GDM1 (cell line): ENCODE measurements at places on chromosomes 11 and 22.
A peak's percentile ranks its signal among the peaks of the same experiment; 100 is the strongest.

DNA sequence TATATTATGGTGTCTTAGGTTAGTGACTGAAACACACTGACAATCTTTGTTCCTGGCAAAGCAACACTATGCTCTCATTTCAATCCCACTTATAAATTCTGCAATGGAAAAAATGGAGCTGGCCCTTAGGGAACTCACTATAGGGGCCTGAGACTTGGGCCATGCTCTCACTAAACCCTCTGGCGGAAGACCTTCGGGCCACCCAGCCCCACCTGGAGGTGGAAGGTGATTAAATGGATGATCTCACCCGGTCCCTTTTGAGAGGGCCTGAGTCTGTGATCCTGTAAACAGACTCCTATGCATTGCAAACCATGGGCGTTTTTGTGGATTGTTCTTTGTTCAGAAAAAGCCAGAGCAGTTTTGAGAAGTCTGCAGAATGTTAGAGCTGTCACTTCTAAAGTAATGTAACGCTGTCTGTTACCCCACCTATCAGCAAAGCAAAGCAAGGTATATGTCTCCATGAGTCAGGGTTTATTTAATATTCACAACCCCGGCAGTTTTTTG is 17.0 kb upstream of the CDON start:
- no peak for DNase-seq

GRCh38 chr11:13033760-13034533 is 24.8 kb downstream of the RASSF10 start:
- DNase-seq = no peak

DNA sequence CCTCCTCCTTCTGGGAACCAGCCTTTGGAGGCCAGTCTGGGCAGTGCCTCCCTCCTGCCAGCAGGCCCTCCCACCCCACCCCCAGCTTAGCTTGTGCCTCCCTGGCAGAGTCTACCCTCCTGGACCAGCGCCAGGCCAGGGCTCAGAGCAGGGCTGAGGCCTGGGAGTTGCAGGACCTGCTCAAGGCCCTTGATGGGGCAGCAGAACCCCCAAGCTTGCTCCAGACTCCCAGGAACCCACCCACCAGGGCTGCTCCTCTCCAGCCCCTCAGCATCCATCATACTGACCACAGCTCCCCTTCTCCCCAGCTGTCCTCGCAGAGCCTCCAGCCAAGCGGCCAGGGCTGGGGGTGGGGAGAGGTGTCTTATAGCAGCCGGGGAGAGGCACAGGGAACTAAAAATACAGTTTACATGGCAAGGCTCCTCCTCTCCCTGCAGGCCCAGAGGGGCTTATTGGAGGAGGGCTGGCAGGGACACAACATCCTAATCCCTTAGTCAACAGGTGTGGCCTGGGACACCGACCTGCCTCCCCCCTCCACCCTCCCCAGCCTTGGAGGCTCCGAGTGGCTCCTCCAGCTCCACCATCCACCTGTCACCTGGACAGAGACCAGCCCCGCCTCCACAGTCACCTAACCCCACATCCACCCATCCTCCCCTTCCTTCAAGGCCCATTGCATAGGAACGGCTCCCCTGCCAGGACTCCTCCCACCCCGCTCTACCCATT is 5.2 kb upstream of the MB start:
- no peak for DNase-seq

DNA sequence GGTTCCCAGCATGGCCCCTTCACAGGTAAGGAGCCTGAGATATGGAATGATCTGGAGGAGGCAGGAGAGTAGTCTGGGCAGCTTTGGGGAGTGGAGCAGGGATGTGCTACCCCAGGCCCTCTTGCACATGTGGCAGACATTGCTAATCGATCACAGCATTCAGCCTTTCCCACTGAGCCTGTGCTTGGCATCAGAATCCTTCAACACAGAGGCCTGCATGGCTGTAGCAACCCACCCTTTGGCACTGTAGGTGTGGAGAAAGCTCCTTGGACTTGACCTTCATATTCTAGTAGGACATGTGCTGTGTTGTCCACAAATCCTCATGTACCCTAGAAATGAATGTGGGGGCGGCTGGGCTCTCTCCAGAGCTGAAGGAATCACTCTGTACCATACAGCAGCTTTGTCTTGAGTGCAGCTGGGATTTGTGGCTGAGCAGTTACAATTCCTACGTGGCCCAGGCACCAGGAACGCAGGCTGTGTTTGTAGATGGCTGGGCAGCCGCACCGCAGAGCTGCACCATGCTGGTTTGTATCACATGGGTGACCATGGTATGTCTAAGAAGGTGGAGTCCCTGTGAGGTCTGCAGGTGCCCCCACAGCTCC is 21.8 kb upstream of the PPP6R3 start:
- DNase-seq = no peak

DNA sequence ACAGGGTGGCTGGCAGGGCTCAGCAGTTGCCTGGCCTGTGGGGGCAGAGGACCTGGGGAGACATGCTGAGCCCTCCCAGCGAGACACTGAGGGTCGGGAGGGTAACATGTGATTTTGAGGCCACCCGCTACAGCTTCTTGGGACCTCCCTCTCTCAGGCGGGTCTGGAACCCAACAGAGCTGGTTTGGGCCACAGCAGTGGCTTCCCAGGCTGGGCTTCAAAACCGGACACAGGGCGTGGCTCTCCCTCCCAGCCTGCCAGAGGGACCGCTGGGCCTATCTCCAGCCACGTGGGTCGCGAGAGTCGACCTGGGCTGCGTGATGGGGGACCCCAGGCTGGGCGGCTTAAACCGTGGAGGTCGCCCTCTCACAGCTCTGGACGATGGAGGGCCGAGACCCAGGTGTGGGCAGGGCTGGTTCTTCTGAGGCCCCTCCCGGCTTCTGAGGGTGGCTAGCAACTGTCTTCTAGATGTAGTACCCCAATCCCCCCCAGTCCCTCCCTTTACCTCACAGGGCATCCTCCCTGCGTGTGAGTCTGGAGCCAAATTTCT is 91.7 kb downstream of the KCNQ1 start:
- no peak for DNase-seq

DNA sequence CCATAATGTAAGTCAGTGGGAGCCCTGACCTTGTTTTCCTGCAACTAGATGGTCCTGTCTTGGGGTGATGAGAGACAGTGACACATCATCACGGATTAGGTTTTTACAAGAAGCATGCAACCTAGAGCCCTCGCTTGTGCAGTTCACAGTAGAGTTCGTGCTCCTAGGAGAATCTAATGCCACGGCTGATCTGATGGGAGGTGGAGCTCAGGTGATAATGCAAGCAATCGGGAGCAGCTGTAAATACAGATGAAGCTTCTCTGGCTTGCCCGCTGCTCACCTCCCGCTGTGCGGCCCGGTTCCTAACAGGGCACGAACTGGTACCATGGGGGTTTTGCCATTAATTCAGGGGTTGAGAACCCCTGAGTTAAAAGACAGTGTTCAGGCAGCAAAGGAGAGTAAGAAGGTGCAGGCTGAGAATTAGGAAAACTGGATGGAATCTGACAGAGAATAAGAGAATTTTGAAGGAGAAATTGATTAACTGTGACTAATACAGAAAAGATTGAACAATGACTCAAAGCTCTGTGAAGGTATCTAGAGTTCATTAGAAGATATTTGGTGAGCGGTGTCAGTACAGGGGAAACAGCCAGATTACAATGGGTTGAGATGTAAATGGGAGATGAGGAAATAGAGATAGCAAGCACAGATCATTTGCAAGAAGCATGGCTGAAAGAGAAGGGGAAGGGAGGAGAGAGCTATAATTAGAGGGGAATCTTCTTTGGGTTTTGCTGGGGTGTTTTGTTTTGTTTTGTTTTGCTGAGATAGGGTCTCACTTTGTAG is 21.0 kb downstream of the WEE1 start:
- no peak for DNase-seq

DNA sequence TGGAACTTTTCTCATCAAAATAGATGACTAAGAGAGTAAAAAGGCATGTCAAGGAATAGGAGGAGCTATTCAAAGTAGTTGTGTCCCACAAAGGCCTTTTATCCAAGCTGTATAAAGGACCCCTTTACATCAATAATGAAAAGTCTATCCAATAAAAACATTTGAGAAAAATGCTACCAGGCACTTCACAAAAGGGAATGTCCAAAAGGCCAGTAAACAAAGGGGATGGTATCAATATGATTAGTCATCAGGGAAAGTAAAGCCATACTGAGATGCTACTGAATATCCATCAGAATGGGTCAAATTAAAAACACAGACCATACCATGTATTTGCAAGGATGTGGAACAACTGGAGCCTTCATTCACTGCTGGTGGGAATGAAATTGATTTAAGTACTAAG is 224.9 kb downstream of the NELL1 start:
- no peak for DNase-seq

GRCh38 chr11:9219115-9219514 is 46.0 kb downstream of the DENND5A start:
- no peak for DNase-seq

DNA sequence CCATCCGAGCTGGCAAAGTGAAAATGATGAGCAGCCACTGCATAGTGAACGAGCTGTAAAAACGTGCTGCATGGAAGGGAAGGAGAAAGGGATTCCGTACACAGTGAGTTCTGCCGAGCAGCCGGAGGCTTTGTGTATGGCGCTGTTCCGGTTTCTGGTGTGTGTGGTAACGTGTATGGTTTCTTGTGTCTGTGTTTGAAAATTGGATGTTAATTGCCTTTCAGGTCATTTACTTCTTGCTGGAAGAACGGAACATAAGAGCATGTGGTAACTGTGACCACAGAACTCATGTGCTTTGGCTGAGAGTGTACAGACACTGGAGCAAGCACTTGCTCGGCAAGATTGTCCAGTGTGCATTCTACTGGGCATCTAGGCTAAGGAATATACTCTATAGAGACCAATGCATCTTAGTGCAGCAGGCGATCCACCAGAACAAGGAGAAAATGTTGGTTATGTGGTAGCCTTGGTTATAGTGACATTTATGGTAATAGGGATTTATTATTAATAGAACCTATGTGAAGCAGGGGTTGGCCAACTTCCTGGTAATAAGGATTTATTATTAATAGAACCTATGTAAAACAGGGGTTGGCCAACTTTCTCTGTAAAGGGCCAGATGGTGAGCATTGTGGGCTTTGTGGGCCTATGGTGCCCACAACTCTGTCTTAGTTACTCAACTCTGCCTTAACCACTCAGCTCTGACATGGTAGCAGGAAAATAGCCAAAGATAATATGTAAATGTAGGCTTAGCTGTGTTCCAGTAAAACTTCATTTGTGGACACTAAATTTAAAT is 49.2 kb downstream of the GRAMD1B start:
- no peak for DNase-seq

DNA sequence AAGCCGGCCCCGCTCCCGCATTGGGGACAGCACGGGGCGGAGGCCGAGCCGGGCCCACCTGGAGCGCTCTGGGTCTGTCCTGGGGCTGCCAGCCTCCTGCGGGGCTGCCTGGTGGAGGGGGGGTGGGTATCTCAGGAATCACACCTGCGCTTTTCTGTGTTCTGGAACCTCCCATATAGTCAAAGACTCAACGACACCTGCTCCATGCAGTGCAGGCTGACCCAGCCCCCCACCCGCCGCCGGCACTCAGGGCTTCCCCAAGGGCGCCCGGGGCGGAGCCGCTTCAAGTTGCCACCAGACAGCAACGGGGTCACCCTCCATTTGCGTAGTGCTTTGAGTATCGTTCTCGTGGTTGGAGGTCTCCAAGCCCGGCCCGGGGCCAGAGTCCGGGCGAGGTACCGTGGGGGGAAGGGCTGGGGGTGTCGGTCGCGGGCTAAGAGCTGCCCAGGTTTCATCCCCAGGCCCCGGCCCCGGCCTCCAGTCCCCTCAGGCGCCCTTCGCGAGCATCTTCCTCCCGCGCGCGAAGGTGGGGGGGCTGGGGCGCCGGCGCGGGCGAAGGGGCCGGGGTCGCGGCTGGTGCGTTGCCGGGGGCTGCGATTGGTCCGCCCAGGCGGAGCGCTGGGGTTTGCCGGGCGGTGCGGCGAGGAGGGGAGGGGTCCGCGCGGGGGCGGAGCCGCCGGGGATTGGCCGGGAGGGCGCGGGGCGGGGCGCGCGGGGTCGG is 6.6 kb downstream of the TSPAN4 start:
- DNase-seq = no peak

DNA sequence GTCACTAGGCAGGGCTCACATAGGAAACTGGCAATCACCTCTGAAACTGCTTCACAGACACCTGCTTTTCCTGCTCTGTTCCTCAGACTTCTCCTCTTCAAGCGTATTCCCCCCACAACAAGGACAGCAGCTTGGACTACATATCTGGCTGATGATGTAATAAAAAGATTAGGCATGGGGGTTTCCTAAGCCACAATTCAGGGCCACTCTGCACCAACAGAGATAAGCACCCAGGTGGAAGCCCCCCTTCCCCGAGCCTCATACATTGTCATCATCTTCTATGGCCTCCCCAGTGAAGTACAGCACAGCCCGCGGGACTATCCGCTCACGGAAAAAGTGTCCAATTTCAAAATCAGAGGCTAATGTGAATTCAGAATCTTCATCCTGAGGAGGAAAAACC is 25.0 kb upstream of the PHLDA2 start:
- no peak for DNase-seq

GRCh38 chr22:35524966-35525686 is 15.5 kb upstream of the RASD2 start:
- no peak for DNase-seq

DNA sequence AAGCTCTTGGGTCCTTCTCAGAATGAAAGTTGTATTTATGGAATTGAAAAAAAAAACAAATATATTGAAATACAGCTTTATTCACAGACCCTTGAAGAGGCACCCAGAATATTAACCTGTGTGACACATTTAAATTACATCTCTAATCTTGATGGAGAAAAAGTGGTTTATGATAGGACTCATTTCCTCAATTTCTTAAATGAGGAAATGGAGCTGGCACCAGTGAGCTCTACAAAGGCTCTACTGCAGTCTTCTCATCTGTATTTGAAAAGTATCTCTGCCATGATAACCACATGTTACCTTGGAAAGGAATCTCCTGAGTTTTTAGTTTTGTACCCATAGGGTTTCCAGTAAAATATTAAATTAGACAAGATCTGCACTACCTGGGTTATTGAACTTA is 186.5 kb downstream of the HIPK3 start:
- DNase-seq = no peak

DNA sequence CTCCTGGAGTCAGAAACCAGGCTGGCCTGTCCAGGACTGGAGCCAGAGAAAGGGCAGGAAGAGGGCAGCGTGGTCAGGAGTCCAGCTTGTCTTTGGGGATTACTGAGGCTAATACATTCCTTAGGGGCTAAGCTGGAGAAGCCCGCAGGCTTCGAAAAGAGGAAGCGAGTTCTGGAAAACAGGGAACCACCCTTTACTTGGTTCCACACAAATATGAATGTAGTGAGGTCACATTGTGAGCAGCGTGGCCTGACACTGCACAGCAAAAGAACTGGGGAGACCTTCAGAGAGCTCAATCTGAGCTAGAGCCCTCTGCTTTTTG is 132.3 kb downstream of the CEP164 start:
- peak; percentile 11 for DNase-seq

DNA sequence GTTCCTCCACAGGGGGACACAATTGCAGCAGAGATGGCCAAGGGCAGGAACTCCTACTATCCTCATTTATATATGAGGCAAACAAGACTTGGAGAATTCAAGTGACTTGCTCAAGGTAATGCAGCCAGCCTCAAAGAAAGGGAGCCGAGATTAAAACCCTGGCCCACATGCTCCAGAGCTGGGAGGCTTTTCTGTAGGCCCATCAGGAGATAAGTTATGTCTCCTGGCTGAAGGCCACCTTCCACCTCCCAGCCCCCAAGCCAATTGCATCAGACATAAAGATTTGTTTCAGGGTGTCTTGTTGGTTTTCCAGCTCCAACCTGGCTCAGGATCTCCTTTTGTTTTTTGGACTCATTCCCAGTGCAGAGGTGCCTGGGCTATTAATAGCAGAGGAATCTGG is 59.5 kb downstream of the SMIM38 start:
- no peak for DNase-seq
